ENCODE measurements at places on chromosomes 6 and 20.

GRCh38 chr6:145544041-145544440 lies 191.3 kb downstream of the EPM2A start:
- DNase-seq = no peak

DNA sequence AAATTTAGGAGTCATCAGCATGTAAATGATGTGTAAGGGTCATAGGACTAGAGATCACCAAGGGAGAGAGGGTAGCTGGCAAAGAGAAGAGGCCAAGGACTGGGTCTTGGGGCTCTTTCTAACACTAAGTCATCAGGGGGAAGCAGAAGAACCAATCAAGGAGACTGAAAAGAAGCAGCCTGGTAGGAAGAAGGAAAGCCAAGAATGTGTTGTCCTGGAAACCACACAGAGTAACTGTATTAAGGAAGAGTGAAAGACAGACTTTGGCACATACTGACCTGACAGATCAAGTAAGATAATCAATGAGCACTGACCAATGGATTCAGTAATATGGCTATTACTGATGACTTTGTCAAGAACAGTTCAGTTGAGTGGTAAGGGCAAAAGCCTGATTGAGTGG lies 42.3 kb upstream of the LAMA4 start:
- no peak for DNase-seq

- DNase-seq = no peak
Observed at GRCh38 chr6:6803180-6803977, 214.9 kb downstream of the LY86 start.

DNA sequence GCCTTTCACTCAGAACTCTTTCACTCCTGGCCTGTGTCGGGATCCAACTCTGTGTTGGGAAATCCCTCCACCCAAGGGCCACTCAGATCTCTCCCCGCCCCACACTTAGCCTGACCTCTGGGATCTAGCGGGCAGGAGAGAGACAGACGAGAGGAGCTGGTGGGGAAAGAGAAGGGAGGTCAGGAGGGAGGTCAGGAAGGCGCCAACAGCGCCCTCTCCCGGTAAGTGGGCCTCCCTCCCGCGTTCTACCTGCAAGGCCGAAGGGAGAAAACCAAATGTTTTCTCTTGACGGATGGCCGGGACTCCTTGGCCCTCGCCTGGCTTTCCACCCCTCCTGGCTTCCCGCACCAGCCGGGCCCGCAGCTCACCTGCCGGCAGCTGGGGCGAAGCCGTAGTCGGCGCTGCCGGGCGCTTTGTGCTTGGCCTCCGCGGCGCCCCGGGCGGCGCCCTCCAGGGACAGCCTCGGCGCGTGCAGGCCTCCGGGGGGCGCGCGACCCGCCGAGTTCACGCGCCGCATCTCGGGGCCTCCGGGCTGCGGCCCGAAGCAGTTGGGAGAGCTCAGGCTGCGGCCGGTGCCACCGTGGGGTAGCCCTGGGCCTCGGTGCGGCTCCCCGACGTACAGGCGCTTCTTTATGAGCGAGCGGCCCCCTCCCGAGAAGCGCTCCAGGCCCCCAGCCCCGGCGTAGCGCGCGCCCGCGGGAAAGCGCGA lies 38.2 kb downstream of the C6orf132 start:
- peak; percentile 80 for DNase-seq

GRCh38 chr20:63782051-63782471 lies 42.5 kb downstream of the SLC2A4RG start:
- peak; percentile 56 for DNase-seq

- no peak for DNase-seq
Observed at GRCh38 chr20:675453-676314, at the start of gene SCRT2. Gene SCRT2 (minus strand): TSS chr20:675802. CDS start chr20:675601, 201 bp downstream.

- DNase-seq = no peak
Observed at GRCh38 chr6:22017766-22018165, 279.1 kb downstream of the PRL start.

DNA sequence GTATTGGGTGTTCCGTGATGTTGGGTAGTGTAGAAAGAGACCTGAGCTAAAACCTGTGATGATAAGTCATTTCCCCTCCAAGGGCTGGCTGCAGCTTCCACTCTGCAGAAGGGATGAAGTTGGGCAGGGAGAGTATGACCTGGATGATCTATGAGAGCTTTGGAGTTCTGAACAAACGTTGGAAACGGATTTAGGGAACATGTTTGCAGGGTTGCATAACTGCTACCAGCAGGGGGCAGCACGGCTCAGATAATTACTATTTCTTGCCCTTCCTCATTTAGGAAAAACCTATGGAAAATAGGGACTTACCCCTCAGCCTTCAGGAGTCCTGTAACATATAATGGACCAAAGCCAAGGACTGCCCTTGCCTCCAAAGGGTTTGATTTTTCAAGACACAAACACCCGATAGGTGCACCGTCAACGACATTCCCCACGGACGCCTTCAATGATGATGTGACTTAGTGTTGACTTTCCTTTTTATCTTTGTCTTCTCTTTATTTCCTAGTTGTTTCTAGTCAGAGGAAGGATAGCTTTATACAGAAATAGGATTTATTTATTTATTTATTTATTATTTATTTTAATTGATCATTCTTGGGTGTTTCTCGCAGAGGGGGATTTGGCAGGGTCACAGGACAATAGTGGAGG lies 164.9 kb upstream of the SASH1 start:
- no peak for DNase-seq

- no peak for DNase-seq
Observed at GRCh38 chr20:19769507-19769906, 11.4 kb downstream of the RIN2 start.

- no peak for DNase-seq
Observed at GRCh38 chr6:142698751-142699150, 246.2 kb downstream of the HIVEP2 start.

DNA sequence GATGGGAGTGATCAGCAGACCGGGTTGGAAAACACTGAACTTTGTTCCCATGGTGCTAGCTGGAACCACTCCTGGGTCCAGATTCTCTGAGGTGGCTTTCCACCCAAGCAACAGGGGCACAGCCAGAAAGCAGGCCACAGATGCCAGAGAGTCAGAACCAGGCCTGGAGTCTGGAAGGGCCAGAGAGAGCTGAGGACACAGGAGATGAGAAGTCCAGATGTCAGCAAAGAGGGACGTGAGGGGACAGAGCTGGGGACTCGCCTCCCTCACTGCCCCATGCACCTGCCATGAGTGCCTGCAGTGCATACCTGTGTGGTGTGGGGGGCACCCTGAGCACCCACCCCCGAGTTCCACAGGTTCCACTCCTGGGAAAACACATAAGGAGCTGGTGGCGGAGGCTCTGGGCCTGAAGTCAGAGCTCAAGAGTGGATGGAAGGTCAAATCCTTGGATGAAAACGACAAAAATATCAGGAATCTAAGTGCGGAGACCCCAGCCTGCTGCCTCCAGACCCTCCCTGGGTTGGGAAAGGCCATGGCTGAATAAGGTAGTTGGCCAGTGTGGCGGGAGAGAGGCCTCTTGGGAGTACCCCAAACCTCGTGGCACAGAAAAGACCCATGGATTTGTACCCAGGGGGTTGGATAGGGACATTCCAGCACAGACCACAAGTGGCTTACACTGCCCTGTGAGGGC lies 224.2 kb downstream of the SYNDIG1 start:
- DNase-seq = no peak

- no peak for DNase-seq
Observed at GRCh38 chr6:137112067-137112355, 61.4 kb downstream of the IL22RA2 start.

GRCh38 chr20:58659841-58660240 lies 8.8 kb downstream of the STX16 start:
- no peak for DNase-seq

DNA sequence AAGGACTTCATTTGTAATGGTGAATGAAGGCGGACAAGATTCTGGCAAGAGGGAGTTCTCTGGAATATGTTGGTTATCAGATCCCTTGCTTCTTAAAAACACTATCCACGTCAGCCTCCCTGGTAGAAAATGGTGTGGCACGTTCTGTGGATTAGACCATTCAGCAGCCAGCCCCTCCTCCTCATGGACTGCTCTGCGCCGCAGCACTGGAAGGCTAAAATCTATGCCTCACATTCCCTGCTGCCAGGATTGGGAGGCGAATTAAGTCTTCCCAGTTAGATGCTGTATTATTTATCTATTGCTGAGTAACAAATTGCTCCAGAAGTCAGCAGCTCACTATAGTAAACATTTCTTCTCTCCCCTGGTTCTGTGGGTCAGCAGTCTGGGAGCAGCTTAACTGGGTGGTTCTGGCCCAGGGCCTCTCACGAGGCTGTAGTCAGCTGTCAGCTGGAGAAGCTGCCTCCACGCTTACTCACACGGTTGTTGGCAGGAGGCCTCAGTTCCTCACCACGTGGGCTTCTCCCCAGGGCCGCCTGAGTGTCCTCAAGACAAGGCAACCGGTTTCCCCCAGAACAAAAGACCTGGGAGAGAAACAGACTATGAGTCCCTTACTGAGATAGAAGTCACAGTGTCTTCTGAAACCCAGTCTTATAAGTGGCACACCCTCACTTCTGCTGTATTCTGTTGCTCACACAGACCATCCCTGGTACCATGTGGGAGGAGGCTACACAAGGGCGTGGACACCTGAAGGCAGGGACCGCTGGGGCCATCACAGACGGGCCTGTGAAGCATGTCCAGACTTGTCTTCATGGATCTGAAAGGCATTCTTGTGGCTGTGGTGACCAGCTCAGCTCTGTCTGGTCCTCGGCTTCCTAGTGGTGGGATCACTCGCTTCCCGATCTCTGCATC lies 101.0 kb downstream of the NRN1 start:
- DNase-seq = no peak

GRCh38 chr6:145836170-145836569 lies 21.6 kb upstream of the FBXO30 start:
- DNase-seq = no peak

DNA sequence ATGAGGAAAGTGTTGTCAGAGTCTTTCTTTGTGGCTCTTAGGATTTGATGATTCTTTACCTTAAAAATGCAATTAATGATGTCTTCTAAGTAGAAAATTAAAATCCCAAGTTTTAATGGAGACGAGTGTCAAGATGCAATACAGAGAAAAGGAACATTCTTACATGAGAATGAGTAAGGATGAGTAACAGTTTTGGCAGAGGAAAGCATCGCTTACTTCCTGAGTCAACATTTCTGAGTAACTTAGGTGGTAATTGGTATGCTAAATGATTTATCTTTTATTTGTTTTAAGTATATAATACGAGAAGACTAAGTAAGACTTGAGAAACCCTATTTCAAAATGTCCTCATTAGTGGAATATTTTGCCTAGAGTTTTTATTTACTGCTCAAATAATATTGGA lies 101.3 kb downstream of the RTN4IP1 start:
- DNase-seq = no peak

GRCh38 chr20:50725724-50726005 lies 5.7 kb upstream of the PARD6B start:
- DNase-seq = no peak

GRCh38 chr20:13756551-13756950 lies 28.2 kb downstream of the ESF1 start:
- no peak for DNase-seq

DNA sequence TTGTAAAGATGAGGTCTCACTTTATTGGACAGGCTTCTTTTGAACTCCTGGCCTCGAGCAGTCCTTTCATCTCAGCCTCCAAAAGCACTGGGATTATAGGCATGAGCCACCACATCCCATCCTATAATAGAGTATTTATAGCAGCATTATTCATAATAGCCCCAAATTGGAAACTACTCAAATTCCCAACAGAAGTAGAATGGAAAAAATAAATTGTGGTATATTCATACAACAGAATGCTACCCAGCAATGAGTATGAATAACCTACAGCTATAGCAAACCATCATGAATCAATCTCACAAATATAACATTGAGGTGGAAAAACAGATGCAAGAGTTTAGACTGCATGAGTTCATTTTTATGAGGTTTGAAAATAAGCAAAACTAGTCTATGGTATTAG lies 84.8 kb upstream of the BTBD3 start:
- DNase-seq = no peak

DNA sequence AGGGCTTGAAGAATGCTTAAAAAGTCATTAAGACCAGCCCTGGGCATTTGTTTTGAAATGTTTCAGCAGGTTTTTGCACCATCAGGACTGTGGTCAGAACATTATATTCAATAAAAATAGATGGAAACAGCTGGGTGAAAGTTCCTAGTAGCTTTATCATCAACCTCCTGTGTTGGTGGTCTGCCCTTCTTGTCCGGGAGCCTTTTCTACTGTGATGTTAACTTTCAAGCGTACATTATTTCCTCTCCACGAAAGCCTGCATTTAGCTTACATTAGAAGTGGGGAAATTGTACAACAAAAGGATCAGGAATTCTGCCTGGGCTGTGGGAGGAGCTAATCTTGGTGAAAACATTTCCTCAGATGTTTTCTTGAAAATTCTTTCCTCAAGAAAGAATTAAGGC lies 71.1 kb downstream of the LAMA4 start:
- no peak for DNase-seq

GRCh38 chr6:108251252-108251651 lies 9.6 kb downstream of the SNX3 start:
- no peak for DNase-seq

- no peak for DNase-seq
Observed at GRCh38 chr20:37316116-37316774, 26.8 kb downstream of the MANBAL start.

- no peak for DNase-seq
Observed at GRCh38 chr6:135270676-135271536, 89.8 kb downstream of the MYB start.

DNA sequence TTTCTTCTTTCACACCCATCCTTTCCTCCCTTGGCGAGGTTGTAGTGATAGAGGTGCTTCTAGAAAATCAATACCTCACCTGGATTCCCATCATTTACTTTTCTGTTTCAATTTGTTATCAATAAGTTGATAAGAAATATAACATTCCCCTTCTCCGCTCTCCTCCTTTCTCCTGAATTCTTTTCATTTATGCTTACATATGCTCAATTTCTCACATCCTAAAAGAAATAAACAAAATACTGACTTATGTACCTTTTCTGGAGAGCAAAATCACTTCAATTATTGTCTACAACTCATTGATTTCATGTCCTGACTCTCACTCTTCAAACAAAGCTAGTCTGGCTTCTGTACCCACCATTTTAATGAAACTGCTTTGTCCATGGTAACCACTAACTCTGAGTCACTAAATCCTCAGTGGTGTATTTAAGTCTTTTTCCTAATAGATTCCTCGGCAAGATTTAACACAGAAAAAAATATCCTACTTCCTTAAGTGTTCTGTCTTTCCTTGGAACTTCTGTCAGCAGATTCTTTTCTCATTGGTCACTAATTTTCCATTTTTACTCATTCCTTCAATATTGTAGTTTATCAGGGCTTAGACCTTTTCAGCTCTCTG lies 289.6 kb downstream of the RFPL4B start:
- DNase-seq = no peak

DNA sequence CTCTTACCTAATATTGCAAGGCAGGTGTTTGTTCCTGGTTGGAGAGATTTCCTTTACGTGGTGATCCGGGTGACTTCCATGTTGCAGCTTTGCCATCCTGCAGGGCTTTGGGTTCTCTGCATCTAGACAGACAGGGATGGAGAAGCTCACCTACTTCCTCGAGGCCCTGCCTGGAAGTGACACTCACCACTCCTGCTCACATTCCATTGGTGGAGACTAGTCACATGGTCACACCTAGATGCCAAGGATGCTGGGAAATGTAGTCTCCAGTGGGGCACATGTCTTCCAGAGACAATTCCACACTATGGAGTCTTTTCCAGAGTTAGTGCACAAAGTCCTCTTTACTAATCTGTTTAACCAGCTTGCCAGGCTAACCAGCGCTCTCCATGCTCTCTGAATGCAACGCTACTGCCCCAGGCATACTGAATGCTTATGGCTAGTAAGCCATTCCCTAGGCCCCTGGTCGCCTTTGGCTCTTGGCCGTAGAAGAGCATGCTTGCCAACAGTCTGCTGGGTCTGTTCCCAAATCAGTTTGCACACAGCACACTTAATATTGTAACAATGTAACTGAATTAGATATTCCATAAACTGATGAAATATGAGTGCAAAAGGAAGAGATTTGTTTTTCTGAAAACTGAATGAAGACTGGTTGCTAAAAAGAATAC lies 6.7 kb upstream of the KCNK15 start:
- DNase-seq = peak; percentile 97

Measured in SK-N-DZ (cell line).